Nephron progenitor cell (in vitro differentiated cells): ENCODE measurements at places on chromosomes 1 and 21.

DNA sequence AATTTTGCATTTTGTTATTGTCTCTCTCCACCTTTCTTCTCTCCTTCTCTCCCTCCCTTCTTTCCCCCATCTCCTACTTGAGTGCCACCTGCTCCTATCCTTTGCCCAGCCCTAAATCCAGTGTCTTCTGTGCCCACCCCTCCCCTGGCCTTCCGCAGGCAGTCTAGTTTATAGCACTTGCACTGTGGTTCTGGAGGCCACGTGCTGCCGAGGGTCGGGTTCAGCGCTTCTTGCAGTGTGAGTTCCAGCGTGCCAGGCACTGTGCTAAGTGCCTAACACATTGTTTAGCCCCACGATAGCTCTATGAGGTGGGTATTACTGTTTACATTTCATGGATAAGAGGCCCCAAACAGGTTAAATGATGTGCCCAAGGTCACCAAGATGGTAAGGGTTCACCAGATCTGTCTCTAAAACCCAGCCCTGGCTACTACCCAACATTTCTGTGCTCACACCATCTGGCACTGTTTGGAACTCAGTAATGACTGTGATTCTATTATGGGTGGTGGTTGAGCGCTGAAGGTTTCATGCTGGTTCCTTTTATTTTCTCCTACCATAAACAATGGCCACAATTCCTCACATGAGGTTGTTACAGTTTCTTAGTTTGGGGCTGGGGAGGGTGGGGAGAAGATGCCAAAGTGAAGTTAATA lies 14.1 kb upstream of the ATP1A4 start:
- peaks cover 50% of the 10 kb centered on the region for H3K36me3 ChIP-seq
- H3K4me1 ChIP-seq = peaks cover 15% of the 10 kb centered on the region
- DNase-seq = no peak
- peaks cover 10% of the 10 kb centered on the region for H3K27me3 ChIP-seq
- H3K27ac ChIP-seq = no peak overlapping the region

- peak; percentile 51 for DNase-seq
- H3K27me3 ChIP-seq = peaks cover 10% of the 10 kb centered on the region
- H3K36me3 ChIP-seq = no peaks in the 10 kb centered on the region
- no peak overlapping the region for H3K4me3 ChIP-seq
- H3K27ac ChIP-seq = no peak overlapping the region
These were observed 8.5 kb downstream of the SERINC2 start for GRCh38 chr1:31421371-31422040.

GRCh38 chr1:6823793-6824192 lies 38.5 kb downstream of the CAMTA1 start:
- H3K27ac ChIP-seq = no peak overlapping the region
- DNase-seq = no peak
- H3K36me3 ChIP-seq = peaks cover 17% of the 10 kb centered on the region
- H3K4me1 ChIP-seq = peaks cover 35% of the 10 kb centered on the region

GRCh38 chr1:232550007-232550406 lies 79.9 kb downstream of the SIPA1L2 start:
- no peak for DNase-seq
- H3K4me3 ChIP-seq = no peak overlapping the region
- H3K27ac ChIP-seq = no peak overlapping the region
- H3K36me3 ChIP-seq = peaks cover 8% of the 10 kb centered on the region
- peaks cover 46% of the 10 kb centered on the region for H3K4me1 ChIP-seq

DNA sequence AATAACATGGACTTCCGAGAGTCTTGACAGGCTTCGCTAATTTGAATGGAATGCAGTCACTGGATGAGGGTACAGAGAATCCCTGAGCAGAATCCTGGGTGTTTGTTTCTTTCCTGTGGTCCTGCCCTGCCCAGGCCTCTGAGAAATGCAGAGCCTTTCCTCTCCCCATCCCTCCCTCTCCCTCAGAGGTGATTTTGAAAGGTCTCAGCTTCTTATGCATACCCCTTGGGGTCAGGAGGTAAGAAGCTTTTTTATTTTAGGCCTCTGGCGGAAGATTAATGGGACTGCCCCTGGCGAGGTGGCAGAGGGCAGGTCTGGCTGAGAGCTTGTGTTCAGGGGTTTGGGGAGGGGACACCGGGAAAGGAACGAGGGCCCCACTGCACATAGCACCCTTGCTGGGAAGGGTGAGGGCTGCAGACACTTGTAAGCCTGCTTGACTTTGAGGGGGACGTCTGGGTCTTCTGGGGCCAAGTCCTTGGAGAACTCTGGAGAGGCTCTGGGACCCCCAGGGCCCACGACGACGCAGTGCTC lies 116.5 kb upstream of the SLC45A1 start:
- H3K36me3 ChIP-seq = no peaks in the 10 kb centered on the region
- H3K27ac ChIP-seq = peak overlapping the region; percentile 25
- H3K4me1 ChIP-seq = peaks cover 70% of the 10 kb centered on the region
- peak; percentile 30 for DNase-seq

DNA sequence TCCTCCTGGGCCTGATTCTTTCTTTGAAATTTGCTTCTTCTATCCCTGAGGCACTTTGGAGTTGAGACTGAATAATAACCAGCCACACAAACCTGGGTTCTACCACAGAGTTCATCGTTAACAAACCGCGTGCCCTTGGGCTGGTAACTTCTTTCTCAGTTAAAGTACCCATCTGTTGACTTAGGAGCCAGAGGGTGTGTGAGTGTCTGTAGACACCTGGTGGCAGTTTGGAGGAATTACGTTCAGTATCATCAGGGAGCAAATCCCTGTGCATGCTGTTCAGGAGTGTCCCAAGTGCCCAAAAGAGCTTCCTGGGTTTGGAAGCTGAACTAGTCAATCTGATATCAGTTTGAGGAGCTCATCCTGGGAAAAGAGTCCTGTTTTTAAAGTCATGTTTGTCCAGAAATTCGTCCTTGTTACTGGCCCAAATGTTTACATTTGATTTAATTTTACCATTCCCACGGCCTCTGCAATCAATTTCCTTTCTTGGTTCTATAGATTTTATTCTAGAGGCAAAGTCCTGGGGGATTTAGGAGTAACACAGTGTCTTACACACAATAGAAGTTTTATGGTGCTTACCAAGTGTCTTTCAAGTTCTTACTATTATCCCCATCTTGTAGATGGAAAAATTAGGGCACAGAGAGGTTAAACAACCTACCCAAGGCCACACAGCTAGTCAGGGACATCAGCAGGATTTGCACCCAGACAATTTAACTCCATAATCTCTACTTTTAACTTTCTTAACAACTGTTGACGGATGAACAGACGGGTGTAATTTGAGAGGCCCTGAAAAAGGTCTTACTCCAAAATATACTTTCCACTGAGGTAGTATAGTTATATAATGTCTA lies 26.7 kb upstream of the RPTN start:
- H3K4me3 ChIP-seq = no peak overlapping the region
- H3K4me1 ChIP-seq = no peaks in the 10 kb centered on the region
- no peak overlapping the region for H3K27ac ChIP-seq
- peaks cover 7% of the 10 kb centered on the region for H3K27me3 ChIP-seq
- H3K36me3 ChIP-seq = no peaks in the 10 kb centered on the region
- peak; percentile 5 for DNase-seq

DNA sequence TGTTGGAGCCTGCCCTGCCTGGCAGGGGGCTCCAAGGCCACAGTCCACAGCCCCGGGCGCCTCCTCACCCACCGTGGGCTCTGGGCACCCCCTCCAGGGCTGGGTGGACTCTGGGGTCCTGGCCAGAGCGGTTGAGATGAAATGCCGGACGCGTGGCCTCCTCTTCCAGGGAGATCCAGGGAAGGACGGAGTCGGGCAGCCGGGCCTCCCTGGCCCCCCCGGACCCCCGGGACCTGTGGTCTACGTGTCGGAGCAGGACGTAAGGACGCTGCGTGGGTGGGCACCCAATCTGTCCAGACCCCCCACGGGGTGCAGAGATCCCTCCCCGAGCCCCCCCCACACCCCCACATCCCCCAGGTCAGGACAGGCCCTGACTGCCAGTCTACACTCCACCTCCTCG lies 51.2 kb downstream of the SLC19A1 start:
- peaks cover 19% of the 10 kb centered on the region for H3K4me1 ChIP-seq
- no peaks in the 10 kb centered on the region for H3K36me3 ChIP-seq
- H3K27ac ChIP-seq = no peak overlapping the region
- no peak overlapping the region for H3K4me3 ChIP-seq

DNA sequence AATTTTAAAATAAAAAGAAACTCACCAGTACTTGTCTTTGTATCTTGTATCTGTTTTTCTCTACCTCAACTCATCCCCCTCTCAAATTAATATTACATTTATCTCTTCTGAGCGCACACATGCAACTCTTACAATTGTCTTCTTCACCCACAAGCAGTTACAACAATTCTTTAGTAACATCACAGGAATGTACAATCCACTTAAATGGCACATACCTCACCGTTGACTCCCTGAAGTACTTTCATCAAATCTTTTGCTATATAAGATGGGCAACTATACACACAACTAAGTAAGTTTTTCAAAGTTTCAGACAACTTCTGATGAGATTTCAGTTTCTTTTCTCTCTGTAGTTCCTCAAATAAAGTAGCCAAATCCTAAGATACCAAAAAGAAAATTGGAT lies 28.3 kb downstream of the HEATR1 start:
- peaks cover 67% of the 10 kb centered on the region for H3K36me3 ChIP-seq
- no peak for DNase-seq
- no peaks in the 10 kb centered on the region for H3K4me1 ChIP-seq
- H3K27me3 ChIP-seq = no peaks in the 10 kb centered on the region
- no peak overlapping the region for H3K4me3 ChIP-seq

DNA sequence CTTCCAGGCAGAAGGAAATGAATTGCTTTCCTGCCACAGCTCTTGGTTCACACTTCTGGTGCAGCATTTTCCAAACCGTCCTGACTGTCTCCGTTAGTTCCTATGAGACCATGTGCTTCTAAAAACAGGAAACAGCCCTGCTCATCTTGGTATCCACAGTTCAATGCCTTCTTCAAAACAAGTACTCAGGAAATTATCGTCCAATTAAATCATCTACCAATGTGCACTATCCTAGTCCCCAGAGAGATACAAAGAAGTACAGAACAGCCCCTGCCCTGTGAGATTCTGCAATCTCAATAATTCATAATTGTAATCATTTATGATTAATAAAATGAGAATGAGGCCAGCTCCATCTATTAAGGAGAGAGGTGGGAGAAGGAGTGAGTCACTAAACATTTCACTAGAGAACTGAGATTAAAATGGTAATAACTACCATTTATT lies 11.2 kb downstream of the CLEC20A start:
- no peak for DNase-seq
- H3K4me3 ChIP-seq = no peak overlapping the region
- peaks cover 7% of the 10 kb centered on the region for H3K27me3 ChIP-seq
- H3K27ac ChIP-seq = no peak overlapping the region
- H3K36me3 ChIP-seq = peaks cover 4% of the 10 kb centered on the region
- no peaks in the 10 kb centered on the region for H3K4me1 ChIP-seq

DNA sequence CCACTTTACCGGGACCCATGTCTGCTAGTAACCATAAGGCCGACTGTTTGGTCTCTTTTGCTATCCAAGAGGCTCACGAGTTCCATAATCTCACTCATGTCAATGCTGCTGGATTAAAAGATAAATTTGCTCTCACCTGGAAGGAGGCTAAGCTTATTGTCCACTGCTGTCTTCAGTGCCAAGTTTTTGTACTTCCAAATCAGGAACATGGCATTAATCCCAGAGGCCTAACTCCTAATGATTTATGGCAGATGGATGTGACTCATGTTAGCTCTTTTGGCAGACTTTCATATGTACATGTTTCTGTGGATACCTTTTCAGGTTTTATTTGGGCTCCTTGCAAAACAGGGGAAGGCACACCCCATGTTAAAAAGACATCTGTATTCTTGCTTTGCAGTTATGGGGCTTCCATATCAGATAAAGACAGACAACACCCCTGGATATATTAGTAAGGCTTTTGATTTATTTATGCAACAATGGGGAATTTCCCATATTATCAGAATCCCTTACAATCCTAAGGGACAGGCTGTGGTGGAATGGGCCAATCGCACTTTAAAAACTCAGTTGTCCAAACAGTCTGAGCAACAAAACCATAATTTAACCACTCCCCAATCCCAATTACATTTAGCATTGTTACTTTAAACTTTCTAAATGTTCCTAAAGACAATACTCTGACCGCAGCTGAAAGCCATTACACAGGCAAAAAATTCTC lies 162.7 kb downstream of the IER5 start:
- peaks cover 40% of the 10 kb centered on the region for H3K27me3 ChIP-seq
- peaks cover 6% of the 10 kb centered on the region for H3K36me3 ChIP-seq
- no peak overlapping the region for H3K4me3 ChIP-seq
- no peak overlapping the region for H3K27ac ChIP-seq
- DNase-seq = no peak
- H3K4me1 ChIP-seq = no peaks in the 10 kb centered on the region

- no peak for DNase-seq
- no peaks in the 10 kb centered on the region for H3K36me3 ChIP-seq
- peaks cover 5% of the 10 kb centered on the region for H3K4me1 ChIP-seq
- no peak overlapping the region for H3K4me3 ChIP-seq
These were observed 47.1 kb upstream of the DYNLT5 start for GRCh38 chr1:66705110-66705509.
